ENCODE measurements at places on chromosomes 7 and 10.

DNA sequence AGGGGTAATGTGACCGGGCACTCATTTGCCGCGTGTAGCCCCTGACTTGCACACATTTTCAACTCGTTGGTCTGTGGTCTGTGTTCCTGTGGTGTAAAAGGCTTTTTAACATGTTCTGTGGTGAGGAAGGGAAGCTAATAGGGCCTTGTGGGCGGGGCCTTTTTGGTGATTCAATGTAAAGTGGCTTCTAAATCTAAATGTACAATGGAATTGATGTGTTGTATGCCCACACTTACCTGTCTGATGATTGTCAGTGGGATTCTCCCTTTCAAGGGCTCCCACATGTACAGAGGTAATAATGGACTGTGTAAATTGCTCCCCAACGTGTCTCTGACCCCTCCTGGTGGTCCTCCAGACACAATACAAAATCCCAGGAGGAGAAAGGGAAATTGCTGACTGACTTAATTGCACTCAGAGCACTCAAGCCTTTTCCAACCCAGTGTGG, 43.1 kb upstream of the GATAD1 start:
- no peak for DNase-seq

- DNase-seq = no peak
Observed at GRCh38 chr7:128835790-128836641, 5.8 kb downstream of the FLNC start.

DNA sequence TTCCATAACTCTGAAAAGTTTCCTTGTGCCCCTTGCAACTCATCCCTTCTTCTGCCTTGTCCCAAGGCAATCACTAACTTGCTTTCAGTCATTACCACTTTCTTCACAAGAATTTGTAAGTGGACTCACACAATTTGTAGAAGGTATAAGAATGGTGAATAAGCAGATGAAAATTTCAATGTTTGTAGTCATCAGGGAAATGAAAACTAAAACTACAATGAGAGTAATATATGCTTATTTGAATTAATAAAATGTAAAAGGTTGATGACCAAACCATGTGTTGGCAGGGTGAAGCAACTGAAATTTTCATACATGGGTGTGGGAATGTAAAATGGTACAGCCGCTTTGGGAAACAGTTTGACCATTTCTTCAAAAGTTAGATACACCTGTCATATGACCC, 79.7 kb downstream of the GNAT3 start:
- DNase-seq = no peak

GRCh38 chr7:132309102-132309805, 267.0 kb downstream of the PLXNA4 start:
- DNase-seq = no peak

DNA sequence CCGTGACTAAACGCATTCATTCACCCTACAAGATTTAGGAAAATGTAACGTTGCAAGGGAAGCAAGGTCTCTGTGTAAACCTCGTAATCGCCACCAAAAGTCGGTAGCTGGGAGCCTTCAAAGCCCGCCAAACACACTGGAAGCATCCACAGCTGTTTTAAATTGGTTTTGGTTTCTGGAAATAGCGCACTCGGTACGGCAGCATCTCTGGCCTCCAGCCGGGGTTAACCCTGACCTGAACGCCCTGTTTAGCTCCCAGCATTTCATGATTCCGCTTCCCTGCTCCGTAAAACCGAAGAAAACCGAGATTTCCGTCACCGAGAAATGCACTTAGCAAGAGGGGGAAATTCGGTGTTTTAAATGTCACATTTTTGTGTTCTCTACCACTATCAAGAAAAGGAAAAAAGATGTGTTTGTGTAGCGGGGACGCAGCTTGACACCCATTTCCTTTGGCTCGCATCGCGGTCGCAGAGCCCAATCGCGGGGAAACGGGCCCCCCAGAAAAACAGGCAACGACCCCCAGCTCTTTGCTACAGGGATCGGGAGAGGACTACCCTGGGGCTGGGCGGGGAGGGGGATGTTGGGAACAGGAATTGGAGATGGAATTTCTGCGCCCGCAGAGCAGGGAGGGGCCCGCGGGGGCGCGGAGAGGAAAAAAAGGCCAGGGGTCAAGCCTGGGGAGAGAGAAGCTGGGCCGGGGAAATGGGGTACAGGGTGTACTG, 646 bp downstream of the SGCE start:
- no peak for DNase-seq

GRCh38 chr7:99112097-99112496, 31.8 kb downstream of the SMURF1 start:
- DNase-seq = no peak

DNA sequence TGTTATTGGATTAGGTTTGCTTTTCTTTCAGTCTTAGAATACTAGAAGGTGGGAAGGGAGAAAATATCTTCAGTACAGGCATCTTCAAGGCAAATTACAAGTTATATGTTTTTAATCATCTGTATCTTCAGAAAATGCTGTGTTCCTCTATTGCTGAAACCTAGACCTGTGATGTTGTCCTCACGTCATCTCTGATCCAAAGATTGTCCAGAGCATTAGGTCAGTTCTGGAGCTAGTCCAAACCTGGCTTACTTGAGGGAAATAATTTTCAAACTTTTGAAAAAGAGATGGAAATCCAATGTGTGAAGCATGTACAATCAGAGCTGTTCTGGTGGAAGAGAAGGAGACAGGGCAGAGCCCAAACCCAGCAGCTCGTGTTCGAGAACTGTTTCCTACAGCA, 217.3 kb downstream of the ZEB1 start:
- no peak for DNase-seq

- DNase-seq = no peak
Observed at GRCh38 chr7:79692015-79692414, 238.5 kb upstream of the MAGI2 start.

GRCh38 chr10:118116715-118117449, 70.1 kb upstream of the RAB11FIP2 start:
- DNase-seq = no peak

GRCh38 chr7:80924090-80924489, 5.2 kb upstream of the SEMA3C start:
- DNase-seq = no peak

GRCh38 chr7:120442838-120443237, 169.9 kb downstream of the KCND2 start:
- DNase-seq = no peak

GRCh38 chr10:49272251-49273081, 26.5 kb upstream of the C10orf71 start:
- DNase-seq = no peak

DNA sequence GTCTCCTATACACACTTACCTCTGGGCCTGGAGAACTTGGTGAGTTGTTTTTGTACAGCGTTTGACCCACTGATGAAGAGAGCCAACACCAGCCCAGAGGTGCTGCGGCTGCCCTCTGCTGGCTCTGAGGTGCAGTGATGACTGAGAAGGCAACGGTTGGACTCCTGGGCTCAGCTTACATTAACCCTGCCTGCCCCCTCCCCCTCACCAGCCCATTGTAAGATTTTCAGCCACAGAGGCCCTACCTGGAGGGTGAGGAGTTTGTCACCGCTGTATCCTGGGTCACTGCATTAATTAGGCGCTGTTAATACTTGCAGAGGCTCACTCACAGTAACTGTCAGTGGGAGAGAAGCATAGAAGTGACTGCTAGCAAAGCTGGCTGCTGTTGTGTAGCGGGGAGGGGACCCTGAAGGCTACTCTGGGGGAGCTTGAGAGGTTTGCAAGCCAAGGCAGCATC, 19.0 kb upstream of the ANKRD2 start:
- DNase-seq = peak; percentile 61

DNA sequence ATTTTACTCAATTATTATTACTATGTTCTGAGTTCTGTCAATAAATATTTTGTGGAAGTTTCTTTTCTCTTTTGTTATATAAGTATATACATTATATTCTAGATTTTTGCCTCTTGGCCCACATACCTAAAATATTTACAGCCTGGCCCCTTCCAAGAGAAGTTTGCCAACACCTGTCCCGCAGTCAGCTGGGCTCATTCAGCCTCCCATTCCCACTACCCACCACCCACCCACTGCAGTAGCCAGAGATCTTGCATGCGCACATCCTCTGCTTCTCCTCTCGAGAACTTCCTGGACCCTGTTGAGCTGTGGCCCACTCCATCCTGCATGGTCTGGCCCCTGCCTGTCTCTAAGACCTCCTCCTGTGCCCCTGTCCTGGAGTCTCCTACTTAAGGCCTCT, 33.6 kb downstream of the WIPF3 start:
- DNase-seq = no peak

DNA sequence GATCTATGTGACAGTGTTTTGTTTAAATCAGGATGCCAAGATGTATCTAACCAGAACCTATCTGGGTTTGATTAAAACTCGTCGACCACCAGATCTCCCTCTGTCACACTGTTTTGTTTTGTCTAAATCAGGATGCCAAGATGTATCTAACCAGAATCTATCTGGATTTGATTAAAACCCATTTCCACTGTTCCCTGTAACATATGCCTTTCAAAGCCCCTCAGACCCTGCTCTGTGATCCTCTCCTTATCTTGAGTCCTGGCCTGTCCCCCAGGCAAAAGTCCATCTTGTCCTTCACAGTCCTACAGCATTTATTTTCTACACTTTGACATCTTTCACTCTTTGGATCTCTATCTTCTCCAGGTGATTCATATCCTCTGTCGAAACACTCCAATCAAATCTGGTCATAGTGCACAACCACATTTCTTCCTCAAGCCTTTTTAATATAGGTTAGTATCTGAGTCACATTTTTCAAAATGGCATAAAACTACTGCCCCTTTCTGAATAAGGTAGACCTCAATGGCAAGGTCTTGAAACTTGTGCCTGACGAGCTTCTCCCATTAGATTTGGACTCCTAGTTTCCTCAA, 32.5 kb downstream of the ERLIN1 start:
- no peak for DNase-seq

GRCh38 chr10:89556600-89556999, 21.2 kb upstream of the SLC16A12 start:
- DNase-seq = no peak

DNA sequence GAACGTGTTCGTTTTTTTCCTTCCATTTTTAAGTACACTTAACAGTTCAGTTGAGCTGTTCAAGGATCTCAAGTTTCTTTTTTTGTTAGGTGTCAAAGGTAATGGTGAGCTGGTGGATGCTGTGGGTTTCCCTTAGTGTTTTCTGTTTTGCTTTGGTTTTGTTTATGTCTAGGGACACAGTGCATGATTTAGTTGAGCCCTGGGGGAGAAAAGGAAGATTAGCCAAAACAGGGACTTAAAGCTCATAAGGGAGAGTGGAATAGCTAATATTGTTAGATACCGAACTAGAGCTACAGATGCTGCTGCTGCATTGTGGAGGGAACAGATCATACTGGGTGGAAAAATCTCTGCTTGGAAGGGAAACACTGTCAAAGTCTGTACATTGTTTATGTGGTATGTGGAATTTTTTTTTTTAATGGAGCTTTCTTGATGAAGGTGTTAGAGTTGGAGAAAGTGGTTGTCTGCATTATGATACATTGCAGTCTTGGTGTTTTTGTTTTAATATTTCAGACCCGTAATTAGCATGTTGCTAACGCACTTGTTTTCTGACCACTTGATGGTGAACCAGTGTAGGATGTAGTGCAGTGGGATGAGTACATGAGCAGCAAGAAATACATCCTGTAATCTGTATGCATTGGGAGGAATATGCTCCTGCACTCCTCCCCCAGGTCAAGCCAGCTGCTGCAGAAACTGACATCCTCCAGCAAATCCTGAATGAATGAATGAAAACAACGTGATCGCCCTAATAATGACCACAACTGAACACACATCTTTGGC, 2.1 kb downstream of the GLCCI1 start:
- DNase-seq = peak; percentile 38

DNA sequence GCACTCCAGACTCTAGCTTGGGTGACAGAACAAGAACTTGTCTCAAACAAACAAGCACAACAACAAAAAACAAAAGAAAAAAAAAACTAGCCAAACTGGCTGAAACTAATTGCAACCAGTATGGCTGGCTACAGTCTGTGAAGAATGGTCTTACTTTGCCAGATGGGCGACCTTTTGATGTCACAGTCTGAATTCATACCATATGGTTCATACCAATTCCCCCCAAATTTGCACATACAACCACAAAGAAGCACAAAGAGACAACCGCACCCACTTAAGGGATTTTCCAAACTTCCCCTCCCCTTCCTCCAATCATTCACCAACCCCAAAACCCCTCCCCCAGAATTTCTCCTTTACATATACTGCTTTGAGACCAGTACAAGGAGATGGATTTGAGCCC, 114.2 kb downstream of the SPAG6 start:
- DNase-seq = no peak

GRCh38 chr10:22473459-22473858, 128.2 kb downstream of the SPAG6 start:
- DNase-seq = no peak

GRCh38 chr7:159250471-159250870, 105.8 kb upstream of the VIPR2 start:
- DNase-seq = no peak

DNA sequence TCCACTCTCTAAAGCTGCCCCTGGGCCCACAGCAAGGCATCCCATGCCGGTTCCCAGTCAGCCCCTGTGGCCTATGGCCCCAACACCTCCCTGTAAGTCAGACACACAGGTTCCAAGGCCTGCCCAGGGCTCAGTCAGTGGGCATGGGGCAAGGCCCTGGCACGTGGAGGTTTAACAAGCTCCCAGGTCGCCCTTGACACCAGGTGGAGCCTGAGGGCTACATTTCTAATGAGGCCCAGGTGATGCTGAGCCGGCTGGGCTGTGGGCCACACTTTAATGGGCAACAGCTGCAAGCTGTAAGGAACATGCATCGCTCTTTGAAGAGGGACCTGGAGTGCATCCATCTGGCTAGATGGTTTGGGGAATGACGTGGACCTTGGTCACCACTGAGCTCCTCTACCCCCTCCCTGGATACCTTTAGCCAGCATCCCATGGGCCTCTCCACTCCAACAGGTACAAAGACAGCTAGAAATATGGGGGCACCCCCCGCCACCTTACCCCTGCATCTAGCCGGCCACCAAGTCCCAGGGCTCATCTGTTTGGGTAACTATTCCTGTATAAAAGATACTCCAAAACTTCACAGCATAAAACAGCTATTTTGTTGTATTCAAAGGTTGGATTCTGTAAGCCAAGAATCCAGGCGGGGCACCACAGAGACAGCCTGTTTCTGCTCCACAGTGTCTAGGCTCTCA, 122.5 kb downstream of the OAT start:
- no peak for DNase-seq

- DNase-seq = no peak
Observed at GRCh38 chr10:127774766-127775559, 38.0 kb downstream of the FOXI2 start.

DNA sequence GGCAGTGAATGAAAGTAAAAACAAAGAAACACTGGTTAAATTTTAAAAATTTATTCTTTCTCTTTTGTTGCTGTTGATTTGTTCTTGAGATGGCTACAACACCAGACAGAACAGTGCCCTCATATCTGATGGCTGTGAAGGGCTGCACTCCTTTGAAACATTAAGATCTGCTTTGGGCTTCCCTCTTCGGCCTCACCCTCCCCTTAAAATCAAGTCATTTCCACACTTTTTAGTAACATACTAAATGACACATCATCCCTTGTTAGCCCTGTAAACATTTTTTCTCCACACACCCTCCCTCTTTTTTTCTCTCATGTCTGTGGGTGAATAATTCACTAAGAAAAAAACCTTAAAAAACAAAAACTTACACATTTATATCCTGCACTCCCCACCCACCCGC, 16.4 kb downstream of the IRF5 start:
- DNase-seq = no peak

Measured in CD4-positive, alpha-beta T cell treated with Interleukin-1 beta for 1 hour (primary cell).